Stimulated activated CD4-positive, alpha-beta T cell treated with anti-CD3 and anti-CD28 coated beads, Interleukin-12 subunit alpha, Interleukin-12 subunit beta, amount 100 ng/mL, for 4 hours (primary cell): ENCODE measurements at places on chromosomes 13 and 19.

DNA sequence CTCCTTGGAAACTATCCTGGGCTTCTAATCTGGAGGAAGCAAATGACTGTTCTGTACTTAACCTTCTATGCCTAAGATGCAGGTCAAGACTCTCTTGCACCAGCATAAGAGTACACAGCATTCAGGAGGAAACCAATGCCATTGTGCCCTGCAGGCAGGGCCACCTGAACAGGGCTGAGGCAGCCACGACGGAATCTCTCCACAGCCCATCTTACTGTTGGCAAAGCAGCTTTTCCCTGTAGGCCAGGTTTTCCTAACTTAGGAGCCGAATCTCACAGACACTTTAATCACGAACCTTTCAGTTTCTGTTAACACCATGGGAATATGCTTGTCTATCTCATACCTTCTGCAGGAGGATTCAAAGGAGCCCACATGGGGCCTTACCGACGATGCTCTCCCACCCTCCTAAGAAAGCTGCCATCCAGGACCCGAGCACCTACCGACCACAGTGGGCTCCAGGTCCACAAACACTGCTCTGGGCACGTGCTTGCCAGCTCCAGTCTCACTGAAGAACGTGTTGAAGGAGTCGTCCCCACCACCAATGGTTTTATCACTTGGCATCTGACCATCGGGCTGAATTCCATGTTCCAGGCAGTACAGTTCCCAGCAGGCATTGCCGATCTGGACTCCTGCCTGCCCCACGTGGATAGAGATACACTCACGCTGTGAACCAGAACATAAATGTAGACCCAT lies 2.6 kb downstream of the TUBA3C start:
- no peak for DNase-seq

DNA sequence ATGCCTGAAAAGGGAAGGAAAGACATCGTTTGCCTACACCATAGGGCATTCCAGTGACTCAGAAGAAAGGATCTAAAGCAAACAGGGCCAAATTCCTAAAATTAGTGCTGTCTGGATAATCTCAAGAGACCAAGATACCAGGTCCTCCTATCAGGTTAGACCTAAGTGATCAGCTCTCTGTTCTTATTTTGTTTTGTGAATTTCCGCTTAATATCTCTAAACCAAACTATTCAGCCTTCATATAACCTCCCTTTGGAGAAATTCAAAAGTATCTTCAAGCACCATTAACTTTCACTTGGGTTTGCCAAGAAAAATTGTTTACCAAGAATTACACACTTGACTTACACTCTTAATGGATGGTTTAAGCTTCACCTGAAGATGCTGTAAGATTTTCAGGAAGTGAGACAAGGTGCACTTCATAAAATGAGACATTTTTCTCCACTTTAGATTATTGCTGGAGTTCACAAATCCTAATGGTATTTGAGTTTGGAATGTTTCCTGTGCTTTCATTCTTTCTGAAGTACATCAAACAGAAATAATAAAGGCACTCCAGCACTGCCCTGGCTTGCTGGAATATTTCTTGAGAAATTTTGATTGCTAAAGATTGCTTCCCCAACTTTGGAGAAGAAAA lies 376.1 kb downstream of the LMO7 start:
- DNase-seq = no peak

GRCh38 chr13:44912278-44913016 lies 76.8 kb downstream of the NUFIP1 start:
- DNase-seq = no peak

DNA sequence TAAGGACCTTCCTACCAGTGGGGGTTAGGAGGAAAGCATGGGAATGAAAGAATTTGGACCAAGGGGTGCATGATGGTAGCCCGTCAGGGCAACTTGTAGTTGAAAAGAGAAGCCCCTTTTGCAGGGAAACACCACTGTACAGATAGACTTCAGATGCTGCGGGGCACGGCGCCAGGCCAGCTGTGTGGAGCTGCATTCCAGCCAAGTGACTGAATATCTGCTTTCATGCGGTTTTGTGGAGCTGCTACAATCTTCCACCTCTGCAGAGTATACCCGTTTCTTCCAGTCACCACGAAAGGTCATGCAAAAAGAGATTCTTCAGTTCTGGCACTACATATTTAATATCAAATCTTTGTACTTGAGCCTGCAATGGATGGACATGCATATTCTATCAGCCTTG lies 104.7 kb downstream of the RGCC start:
- no peak for DNase-seq

GRCh38 chr13:113232208-113233003 lies 23.0 kb downstream of the CUL4A start:
- DNase-seq = no peak

DNA sequence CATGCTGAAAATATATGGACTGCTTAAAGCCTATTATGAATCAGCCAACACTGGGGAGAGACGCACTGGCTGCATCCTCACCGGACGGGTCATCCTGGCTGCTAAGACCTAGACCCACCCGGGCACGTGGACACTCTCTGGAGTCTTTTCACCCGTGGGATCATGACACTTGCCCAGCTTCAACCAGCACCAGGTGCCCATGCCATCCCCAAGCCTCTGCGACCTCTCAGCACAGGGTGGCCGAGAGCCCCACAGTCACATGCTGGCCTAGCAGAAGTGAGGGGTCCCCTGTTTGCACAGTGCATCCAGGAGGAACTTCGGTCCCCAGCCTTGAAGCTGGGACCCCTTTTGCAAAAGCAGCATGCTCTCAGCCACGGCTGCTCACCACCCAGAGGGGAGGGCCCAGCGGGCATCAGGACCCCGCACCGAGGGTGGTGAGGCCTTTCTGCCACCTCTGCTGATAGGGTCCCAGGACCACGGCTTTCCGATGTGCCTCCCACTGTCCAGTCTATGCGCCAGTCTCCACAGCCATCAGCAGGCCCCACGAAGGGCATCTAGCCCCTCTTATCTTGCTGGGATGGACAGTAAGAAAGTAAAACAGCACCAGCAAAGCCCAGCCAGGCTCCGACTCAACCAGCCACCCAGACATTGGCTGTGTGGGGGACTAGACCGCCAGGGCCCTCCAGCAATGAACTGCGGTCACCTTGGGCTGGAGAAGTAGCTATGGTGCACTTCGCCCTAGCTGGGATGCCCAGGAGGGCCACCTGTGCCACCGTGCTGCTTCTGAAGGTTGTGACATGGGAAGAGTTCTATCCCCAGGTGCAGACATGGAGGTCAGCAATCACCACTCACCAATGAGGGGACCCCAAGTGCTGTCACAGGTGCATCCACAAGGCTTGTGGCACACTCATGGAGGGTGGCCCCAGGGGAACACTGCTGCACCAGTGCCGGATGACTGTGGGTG lies 73.1 kb downstream of the CEBPG start:
- DNase-seq = no peak

GRCh38 chr19:6421075-6422014 lies 3.3 kb downstream of the KHSRP start:
- DNase-seq = no peak

- DNase-seq = no peak
Measured at GRCh38 chr13:101447852-101448251, 4.6 kb upstream of the ITGBL1 start.

GRCh38 chr19:45798995-45799517 lies 6.4 kb upstream of the DMWD start:
- DNase-seq = peak; percentile 53

DNA sequence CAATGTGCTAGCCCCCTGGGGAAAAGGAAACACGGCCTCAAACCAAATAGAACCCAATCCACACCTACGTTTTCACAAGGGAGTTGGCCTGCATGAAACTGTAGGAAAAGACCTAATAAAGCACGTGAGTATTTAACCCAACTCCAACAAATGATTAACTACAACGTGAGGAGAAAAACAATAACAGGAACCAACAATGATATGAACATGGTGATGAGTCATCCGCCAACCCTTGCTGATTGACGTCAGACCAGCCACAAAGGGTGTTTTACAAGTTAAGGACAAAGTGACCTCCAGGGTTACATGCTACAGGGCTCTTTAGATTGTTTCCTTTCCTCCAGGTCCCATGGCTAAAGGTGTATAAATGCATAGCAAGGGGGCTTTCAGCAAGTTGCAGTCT lies 460.5 kb downstream of the COG6 start:
- no peak for DNase-seq

DNA sequence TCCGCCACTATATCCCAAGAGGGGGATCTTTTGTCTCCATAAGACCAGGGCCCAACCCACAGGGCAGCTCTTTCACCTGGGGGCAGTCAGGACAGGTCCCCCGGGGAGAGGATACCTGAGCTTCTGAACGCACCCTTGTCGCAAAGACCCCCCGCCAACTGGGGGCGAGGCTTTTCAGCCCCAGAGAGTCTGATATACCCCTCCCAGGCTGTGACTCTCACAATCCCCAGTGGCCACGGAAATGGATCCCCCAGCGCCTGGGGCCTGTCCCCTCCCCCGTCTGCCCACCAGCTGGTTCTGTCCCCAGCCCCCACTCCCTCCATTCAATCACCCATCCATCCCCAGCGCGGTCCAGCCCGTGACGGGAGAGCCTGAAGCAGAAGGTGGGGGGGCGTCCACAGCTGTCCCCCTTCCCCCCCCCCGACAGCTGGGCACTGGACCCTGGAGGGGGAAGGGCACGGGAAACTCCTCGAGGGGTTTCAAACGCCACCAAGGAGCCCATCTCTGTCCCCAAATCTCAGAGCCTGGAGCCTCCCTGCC lies 823 bp downstream of the DOCK6 start:
- DNase-seq = no peak

DNA sequence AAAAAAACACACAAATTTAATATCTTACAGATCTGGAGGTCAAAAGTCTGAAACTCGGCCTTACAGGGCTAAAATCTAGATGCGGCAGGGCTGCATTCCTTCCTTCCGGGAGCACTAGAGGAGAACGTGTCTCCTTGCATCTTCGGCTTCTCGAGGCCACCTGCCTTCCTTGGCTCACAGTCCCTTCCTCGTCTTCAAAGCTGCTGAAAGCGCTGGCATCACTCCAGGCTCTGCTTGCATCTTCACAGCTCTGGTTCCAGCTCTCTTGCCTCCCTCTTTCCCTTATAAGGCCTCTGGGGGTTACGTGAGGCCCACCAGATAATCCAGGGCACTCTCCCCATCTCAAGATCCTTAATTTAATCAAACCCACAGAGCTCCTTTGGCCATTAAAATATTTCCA lies 10.5 kb downstream of the XRCC1 start:
- no peak for DNase-seq

GRCh38 chr19:35518313-35518712 lies 4.9 kb upstream of the DMKN start:
- DNase-seq = no peak

GRCh38 chr19:13861714-13862531 lies 15.0 kb upstream of the NANOS3 start:
- peak; percentile 85 for DNase-seq

DNA sequence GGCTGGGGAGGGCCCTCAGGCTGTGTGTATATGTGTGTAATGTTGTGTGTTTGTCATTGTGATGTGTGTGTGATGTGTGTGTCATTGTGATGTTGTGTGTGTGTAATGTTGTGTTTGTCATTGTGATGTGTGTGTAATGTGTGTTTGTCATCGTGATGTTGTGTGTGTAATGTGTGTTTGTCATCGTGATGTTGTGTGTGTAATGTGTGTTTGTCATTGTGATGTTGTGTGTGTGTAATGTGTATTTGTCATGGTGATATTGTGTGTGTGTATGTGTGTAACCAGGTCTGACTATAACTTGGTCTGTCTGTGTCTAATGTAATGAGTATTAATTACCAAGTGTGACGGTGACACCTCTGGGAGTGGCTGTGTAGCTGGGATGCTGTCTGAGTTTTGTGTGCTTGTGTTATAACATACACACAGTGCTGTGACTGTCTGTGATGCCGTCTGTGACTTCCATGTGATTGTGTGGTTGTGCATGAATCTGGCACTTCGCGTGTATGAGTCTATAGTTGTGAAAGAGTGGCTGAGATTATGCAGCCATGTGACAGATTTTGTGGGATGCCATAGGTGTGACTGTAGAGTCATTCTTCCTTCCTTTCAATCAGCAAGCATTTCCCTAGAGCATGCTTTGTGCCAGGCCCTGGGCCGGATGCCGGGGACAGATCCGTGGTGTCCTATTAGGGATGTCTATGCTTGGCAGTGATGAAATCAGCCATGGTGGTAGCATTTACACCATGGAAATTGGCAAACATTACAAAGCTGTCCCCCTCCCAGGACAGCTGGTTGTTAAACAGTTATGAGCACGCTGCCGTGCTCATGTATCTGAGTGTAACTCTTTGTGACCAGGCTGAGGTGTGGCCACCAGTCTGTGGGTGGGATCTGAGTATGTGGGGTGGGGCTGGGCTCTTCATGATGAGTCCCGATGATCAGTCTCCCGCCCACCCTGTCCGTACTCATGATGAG lies 6.4 kb downstream of the TNFSF14 start:
- DNase-seq = no peak

- peak; percentile 98 for DNase-seq
Measured at GRCh38 chr19:52140032-52140710, 433 bp upstream of the ZNF616 start.

- no peak for DNase-seq
Measured at GRCh38 chr13:59461411-59461810, 702.3 kb downstream of the DIAPH3 start.

DNA sequence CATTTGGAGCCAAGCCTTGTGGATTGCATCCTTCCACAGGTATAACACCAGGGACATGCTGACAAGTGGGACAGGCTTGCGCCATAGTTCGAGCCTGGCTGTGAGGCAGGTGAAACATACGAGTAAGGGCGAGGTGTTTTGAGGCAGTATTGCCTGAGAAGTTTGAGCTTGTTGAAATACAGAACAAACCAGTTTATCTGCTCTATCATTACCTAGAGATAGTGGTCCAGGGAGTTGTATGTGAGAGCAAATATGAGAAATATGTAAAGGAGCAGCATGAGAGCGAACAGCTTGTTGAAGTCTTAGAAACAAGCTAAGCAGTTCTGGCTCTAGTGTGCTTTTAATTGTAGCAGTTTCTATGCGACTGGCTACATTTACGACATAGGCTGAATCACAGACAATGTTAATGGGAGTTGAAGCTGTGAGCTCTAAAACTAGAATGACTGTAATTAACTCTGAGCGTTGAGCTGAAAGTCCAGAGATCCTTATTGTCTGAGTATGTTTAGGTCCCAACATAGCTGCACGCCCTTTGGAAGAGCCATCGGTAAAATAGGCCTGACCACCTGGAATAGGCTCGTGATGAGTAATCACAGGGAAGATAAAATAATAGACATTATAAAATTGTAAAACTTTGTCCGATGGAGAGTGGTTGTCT lies 8.2 kb downstream of the ZNF439 start:
- DNase-seq = no peak

- no peak for DNase-seq
Measured at GRCh38 chr19:367561-367960, 23.0 kb upstream of the MIER2 start.

DNA sequence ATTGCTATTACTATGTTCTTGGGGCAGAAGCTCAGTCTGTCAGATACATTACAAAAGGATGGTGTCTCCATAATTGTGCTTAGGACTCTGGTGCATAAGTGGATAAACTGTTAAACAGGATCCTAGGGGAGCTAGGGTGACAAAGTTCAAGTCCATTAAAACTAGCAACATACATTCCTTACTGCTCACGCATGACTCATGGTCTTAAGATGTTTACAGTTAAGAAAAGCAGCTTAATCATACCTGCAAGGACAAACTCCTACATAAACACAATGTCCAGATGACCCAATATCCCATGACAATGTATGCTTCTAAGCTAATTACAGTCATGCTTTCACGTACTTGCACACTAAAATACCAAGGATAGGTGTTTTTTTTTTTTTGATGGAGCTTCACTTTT lies 3.5 kb upstream of the ZNF701 start:
- DNase-seq = no peak
